BJ (cell line): ENCODE measurements at places on chromosomes 16 and 17. TPM values are rescaled to one million over a fixed set of nuclear protein-coding genes. Genes with fewer than 3 reads are reported as not detected.

- DNase-seq: no peak
Observed at GRCh38 chr17:280216-280615, 72.4 kb downstream of the RPH3AL start.

- no peak for DNase-seq
Observed at GRCh38 chr17:57986841-57987580, 1.0 kb downstream of the VEZF1 start.

DNA sequence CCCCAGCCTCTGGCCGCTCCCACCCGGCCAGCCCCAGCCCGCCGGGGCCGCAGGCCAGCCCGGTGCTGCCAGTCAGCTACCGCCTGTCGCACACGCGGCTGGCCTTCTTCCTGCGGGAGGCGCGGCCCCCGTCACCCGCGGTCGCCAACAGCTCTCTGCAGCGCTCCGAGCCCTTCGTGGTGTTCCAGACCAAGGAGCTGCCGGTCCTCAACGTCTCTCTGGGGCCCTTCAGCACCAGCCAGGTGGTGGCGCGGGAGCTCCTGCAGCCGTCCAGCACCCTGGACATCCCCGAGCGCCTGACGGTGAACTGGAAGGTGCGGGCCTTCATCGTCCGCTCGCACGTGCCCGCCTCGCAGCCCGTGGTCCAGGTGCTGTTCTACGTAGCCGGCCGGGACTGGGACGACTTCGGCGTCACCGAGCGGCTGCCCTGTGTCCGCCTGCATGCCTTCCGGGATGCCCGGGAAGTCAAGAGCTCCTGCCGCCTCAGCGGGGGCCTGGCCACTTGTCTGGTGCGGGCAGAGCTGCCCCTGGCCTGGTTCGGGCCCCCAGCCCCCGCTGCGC, 46.8 kb downstream of the TMEM132E start:
- DNase-seq: no peak

GRCh38 chr16:17404941-17405689, 65.6 kb downstream of the XYLT1 start:
- no peak for DNase-seq

DNA sequence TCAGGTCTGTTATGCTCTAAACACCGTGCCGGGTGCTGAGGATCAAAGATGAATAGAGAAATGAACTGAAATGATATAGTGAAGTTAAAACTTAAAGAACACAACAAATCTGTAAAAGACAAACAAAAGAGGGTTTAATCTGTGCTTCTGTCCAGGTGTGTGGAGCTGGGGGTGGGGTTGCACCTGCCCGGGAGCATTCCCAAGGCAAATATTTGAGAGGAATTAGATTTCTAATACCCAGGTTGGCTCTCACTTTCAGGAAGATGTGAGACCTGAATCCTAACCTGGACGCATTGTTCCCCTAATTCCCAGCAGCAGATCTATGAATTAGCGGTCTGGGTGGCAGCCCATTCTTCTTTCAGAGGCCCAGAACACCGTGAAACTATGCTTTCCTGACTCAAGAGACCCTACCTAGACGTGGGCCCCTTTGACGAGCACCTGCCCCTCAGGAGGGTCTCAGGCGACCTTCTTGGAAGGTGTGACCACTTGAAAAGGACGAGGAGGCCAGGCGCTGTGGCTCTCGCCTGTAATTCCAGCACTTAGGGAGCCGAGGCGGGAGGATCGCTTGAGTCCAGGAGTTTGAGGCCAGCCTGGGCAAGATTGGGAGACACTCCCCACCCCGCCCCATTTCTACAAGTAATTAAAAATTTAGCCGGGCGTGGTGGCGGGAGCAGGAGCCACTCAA, 677 bp upstream of the RANGRF start:
- DNase-seq: no peak

- DNase-seq: no peak
Observed at GRCh38 chr16:52529226-52529625, 17.7 kb downstream of the TOX3 start.

DNA sequence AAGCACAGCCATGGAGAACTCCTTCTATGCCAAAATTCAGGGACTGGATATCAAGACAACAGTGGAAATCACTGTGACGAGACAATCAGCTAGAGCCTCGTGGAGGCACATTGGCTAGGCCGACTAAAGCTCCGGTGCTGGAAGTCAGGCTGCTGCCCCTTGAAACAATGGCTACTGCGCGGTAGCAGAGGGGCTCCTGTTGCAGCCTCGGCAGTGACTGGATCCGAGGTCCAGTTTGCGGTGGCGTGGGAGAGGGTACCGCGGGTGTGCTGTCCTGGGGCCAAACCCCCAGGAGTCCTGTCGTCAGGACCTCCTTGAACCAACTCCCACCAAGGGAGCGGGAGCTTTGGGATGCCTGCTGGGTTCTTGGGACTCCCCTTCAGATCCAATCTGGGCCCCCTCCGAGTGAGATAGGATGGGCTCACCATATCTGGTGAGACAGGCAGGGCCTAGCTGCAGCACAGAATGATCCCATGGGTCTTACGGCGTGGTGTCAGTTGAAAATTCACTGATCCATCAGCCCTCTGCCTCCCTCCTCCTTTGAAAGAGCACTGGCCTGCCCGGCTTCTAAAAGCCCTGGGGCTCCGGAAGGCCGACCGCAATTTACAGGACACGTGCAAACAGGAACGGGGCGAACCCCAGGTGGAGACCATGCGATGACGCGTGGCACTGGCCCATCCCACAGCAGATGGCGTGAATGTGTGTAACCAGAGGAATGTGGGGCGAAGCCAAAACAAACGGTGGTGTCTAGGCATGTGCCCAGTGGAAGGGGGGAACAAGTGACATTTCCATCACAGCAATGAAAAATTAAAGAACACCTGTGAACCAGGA, 15.8 kb upstream of the KCNJ18 start:
- DNase-seq: no peak

GRCh38 chr16:57226701-57227621, 18.1 kb upstream of the ARL2BP start:
- no peak for DNase-seq

- DNase-seq: no peak
Observed at GRCh38 chr16:23482778-23483177, 27.5 kb downstream of the GGA2 start.

DNA sequence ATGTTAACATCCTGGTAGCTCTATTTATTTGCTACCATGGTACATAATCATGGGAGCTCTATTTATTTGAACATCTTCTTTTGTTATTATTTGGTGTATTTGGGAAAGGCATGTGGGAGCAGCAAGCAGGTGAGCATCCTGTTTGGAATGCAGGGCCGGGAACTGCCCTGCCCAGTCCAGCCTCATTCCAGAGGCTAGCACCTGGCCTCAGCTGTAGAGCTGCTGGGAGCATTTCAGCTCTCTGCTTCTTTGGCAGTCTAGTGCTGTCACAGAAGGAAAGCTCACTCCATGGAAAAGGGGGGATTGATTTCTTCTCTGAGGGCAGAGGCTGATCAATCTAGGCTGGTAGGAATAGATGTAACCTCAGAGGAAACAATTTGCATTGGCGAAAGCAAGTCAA, 112.5 kb downstream of the WWOX start:
- DNase-seq: no peak

DNA sequence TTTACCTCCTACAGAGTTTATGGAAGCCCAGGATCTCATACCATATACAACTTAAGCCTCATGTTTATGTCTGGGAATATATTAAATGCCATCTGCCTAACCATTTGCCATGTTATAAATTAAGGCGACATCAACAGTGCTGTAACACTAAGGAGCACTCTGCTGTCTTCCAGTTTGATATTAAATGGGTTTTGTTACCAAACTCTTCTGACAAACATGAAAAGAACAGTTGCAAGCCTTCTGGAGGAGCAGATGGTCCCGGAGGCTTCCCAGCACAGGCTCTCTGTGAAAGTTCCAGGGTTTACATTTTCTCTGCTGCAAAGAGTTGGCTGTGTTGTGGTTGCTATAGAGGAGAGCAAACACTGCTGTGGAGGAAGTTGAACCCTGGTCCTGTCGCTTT, 545.3 kb upstream of the SALL1 start:
- DNase-seq: no peak

DNA sequence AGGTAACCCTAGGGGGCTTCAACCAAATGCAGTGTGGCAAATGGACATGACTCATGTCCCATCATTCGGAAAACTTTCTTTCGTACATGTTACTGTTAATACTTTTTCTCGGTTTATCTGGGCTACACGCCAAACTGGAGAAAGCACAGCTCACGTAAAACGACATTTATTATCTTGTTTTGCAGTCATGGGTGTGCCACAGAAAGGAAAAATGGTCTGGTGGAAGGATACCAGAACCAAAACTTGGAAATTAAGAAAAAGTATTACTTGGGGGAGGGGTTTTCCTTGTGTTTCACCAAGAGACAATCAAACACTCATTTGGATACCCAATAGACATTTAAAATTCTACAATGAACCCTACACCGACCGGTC, 23.6 kb downstream of the ALOX15B start:
- DNase-seq: no peak

DNA sequence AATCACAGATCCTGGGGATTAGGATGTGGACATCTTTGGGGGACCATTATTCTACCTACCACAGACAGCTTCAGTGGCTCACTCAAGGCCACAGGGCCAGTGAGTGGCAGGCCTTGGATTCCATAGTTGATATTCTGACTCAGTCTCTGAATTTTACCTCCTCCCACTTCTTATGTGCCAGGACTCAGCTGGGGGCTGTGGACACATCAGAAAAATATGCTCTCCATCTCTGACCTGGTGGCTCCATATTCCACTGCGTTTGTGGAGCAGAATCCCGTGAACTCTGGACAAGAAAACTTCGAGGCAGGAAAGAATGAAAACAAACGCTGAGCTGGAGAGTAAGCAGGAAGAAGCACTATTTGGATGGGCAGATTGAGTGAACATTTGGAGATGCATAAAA, 301.8 kb upstream of the MAF start:
- no peak for DNase-seq

- no peak for DNase-seq
Observed at GRCh38 chr16:70696952-70697593, 11.2 kb upstream of the MTSS2 start.

DNA sequence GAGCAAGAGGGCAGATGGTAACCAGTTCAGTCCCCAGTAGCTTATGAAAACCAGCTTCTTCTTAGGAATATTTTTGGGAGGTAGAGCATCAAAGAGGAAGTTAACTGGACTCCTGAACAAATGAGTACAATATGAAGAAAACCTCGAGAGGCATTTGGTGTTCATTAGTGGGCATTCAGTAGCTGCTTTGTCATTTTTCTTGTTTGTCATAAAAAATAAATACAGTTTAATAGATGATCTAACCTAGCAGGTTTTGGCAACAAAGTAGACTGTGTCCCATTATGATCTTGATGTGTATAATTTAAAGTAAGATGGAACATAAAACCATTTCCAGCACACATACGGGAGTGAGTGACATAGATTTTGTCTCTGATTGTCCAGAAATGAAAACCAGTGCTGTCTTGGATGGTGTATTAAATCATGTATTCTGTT, 173.1 kb downstream of the HS3ST3A1 start:
- DNase-seq: peak; percentile 47

DNA sequence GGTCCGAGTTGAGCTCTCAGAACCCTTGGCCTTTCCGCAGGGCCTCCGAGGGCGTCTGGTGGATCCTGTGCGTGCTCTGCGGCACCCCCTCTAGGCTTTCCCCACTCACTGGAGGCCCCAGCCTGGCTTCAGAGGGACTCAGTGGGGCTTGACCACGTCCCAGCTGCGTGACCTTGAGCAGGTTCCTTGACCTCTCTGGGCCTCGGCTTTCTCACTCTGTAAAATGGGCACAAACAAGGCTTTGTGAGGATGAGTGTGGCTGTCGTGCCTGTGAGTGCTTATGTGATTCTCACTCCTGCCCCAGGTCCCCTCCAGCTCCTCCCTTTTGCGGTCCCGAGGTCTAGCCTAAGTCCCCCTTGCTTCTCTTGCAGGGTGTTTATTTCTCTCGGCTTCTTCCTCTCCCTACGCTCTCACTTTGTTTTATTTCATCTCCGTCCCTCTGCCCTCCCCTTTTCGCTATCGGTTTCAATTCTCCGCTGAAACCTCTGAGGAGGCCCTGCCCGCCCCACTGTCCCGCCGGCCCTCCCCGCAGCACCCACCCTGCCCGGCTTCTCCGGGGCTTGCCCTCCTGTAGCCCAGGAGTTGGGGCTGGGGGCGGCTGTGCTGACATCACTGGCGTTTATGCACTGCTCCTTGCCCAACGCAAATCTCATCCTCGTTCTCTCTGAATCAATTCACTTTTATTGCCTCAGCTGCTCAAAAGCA, 82.3 kb upstream of the CBX4 start:
- no peak for DNase-seq

DNA sequence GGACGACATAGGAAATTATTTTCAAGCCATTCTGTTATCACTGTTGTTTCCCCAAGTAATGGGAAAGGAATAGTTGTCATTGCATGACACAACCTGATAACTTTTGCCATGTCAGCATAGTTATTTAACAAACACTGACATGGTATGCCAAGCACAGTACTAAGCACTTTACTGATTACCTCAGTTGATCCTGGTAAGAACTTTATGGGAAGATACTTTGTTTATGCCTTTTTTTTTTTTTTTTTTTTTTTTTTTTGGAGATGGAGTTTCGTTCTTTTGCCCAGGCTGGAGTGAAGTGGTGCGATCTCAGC, 15.7 kb upstream of the PNPO start:
- DNase-seq: no peak

GRCh38 chr16:3038896-3039295, 2.2 kb upstream of the BICDL2 start:
- DNase-seq: no peak

- no peak for DNase-seq
Observed at GRCh38 chr17:50265690-50266315, 8.5 kb upstream of the TMEM92 start.

GRCh38 chr17:38591759-38592241, 14.0 kb downstream of the SRCIN1 start:
- DNase-seq: no peak

APOBR gene
- 0.02 TPM in 1 of 2 replicates, not detected in the other for polyA plus RNA-seq

FOXN1 gene
- not detected in 2 replicates for polyA plus RNA-seq

MVD gene
- 9.6 and 17.4 TPM in 2 replicates for polyA plus RNA-seq

TEKT3 gene
- polyA plus RNA-seq: 0.17 and 0.21 TPM in 2 replicates

KRTAP2-3 gene
- 1.3 and 1.4 TPM in 2 replicates for polyA plus RNA-seq

AARS1 gene
- 178 and 234 TPM in 2 replicates for polyA plus RNA-seq
